RKO (cell line): ENCODE measurements at places on chromosomes 16 and 17.

- DNase-seq, result no peak
Observed at GRCh38 chr16:15973421-15973820, 24.0 kb downstream of the ABCC1 start.

DNA sequence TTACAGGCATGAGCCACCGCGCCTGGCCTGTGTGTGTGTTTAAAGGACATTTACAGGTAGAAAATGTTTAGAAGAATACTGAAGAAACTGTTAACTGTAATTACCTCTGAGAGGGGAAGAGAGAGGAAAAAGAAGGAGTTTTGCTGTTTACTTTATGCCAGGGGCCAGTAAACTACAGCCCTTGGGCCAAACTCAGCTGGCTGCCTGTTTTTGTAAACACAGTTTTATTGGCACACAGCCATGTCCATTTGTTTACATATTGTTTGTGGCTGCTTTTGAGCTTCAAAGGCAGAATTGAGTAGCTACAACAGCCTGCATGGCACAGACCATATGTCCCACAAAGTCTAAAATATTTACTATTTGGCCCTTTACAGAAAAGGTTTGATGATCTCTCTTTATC is 76.4 kb downstream of the GPR139 start:
- no peak for DNase-seq

DNA sequence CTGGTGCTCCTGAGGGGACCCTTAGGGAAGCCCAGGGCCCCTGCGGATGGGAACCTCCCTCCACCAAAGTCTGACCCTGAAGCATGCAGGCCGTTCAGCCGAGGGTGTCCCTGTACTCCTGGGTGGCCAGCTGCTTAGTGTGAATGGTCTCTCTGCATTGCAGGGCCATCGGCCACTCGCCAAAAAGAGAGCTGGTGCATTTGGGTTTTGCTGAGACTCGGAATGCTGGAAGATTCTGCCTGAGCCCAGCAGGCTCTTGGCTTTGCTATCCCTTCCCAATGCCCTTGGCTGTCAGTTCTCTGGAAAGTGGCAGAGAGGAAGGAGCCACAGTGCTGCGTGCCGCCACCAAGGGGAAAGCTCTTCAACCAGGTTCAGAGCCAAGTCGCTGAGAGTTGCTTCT is 2.8 kb downstream of the MEOX1 start:
- DNase-seq, result no peak

DNA sequence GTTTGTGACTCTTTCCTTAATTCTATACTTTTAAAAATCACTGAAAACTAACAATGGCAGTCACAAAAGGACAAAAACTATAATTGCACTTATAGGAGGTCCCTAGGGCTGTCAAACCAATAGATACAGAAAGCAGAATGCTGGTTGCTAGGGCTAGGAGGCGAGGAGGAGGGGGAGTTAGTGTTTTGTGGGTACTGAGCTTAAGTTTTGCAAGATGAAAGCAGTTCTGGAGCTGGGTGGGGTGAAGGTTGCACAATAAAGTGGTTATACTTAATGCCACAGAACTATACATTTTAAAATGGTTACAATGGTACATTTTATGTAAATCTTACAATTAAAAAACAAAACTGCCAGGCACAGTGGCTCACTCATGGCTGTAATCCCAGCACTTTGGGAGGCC is 27.3 kb downstream of the NUBP1 start:
- DNase-seq, result no peak

DNA sequence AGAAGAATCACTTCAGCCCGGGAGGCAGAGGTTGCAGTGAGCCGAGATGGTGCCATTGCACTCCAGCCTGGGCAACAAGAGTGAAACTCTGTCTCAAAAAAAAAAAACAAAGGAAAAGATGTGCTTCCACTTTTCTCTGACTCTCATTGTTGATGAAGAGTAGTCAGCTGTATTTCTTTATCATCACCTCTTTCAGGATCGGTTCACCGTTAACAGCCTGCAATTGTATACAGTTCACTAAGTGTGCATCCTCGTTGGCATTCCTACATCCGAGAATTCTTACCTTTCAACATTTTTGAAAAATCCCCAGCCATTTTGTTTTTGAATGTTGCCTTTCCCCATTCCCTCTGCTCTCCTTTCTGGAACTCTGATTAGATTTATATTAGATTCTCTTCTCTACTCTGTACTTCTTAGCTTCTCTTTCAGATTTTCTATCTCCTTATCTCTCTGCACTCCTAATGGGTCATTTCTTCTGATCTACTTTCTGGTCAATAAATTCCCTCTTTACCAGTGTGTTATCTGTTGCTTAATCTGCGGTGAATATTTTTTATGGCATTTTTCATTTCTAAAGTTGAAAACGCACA is 26.9 kb upstream of the ZC3H18 start:
- no peak for DNase-seq

GRCh38 chr17:51555153-51555552 is 294.8 kb downstream of the UTP18 start:
- no peak for DNase-seq

DNA sequence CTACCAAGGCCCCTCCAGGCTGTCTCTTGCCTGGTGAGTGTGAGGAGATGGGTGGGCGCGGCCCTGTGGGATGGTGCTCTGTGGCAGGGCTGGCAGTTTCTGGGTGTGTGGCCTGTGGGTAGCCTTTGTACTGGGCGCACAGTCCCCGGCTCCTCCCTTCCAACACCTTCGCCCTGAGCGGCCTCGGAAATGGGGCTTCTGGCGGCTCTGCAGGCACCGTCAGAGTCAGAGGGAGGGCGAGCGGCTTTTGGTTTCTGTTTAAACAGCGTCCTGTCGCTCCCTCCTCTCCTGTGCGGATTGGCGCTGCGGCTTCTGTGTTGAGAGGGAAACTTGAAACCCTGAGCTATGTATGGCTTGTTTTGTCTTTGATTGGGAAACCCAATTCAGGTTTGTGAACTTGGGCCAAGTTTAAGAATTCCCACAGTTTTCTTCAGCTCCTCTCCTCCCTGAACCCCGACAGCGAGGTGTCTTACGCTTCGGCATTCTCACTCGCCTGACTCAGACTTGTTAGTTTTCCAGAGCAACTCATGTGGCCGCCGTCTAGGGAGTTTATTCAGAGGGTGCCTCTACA is 8.3 kb upstream of the ZNF750 start:
- DNase-seq, result no peak

- no peak for DNase-seq
Observed at GRCh38 chr16:23504076-23504452, 6.2 kb downstream of the GGA2 start.

DNA sequence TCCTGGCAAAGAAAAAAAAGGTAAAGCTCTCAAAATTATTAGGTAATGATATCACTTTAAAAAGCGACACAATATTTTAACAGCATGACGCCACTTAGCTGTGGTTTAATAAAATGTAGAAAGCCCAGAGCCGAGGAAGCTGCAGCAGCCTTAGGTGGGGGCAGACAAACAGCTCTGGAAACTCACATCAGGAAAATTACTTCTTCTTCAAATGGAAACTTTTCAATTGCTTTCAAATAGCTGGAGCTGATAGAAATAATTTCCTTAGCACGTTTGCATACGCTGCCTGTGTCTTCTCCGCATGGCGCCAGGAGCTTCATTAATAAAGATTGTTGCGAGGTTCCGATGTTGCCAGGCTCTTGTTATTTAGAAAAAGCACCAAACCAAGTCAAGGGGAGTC is 835.3 kb upstream of the EEF2KMT start:
- DNase-seq, result no peak

DNA sequence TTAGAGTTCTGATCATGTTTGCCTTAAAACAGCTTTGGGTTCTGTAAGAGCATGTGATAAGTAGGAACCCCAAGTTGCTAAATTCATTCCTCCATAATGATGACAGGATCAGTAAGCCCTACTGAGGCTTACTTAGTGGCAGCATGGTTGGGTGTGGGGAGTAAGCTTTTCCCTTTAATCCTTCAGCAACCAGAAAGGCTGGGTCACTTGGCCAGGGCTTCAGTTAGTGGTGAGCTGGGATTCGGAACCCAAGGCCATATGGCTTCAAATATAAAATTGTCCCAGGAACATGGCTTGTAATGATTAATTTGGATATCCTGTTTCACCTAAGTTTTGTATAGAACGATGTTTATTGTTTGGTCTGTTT is 850 bp downstream of the GINS3 start:
- DNase-seq, result peak; percentile 64

GRCh38 chr16:46853713-46854443 is 22.9 kb upstream of the C16orf87 start:
- peak; percentile 71 for DNase-seq
